D721Med (cell line): ENCODE measurements at places on chromosomes 16 and 17.

- no peak for DNase-seq
These were observed 15.2 kb downstream of the KRT23 start for GRCh38 chr17:40922239-40922638.

DNA sequence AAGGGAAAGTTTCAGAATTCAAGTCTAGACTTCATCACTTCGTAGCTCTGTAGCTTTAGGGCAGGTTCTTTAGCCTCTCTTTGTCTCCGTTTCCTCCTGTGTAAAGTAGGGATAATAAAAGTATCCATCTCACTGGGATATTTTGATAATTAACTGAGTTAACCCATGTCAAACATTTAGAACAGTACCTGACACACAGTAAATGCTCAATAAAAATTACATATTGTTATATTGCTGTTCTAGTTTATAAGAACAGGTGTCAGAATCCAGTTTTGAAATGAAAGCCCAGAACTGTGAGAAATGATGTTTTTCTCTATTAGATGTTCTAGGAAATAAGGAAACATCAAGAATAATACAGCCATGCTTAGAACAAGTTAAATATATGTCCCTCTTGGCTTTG is 4.3 kb downstream of the MOSMO start:
- DNase-seq, result no peak

DNA sequence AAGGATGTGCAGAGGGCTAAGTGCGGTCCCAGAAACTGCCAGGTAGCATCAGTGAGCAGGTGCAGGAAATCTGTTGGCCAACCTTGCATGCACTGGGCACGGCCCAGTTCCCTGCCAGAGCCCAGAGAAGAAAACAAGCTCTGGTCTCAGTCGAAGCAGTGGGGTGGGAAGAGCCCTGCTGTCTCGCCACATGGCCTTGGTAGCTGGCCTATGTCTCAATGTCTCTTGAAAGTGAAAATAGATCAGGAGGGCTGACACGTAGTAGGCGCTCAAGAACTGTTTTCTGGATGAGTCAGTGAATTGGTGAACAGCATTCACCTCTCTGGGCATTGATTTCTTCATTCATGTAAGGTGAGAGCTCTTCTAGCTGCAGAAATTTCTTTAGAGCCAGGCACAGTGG is 90.4 kb downstream of the MARF1 start:
- DNase-seq, result no peak

- DNase-seq, result no peak
These were observed 458.6 kb upstream of the GOT2 start for GRCh38 chr16:59192551-59193199.

DNA sequence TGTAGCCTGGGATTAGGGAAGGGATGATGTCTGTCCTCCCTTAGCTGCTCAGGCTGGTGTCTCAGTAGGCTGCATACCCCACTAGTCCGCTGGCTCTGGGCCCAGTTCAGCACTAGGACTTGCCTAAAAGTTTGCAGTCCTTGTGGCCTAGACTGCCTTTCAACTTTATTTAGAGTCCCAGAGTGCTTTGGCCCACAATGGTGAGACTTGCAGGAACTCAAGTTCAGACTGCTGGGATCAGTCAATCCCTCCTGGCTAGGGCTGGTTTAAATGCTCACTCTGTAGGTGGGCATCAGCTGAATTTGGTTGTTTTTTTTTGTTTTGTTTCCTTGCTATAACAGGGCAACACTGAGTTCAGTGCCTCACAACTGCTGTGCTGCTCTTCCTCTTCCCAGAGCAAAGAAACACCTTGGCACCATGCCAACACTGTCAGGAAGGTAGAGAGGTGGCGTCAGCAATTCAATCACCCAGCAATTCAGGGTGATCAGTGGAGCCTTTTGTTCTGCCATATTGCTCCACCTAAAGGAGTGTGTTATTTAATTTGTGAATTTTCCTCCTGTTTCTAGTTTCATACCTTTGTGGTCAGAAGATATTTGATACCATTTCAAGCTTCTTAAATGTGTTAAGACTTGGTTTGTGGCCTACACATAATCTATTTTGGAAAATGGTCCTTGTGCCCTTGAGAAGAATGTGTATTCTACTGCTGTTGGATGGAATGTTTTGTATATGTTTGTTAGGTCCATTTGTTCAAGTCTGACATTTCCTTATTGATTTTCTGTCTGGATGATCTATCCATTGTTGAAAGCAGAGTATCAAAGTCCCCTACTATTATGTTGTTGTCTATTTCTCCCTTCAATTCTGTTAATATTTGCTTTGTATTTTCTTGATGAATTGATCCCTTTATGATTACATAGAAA is 284.0 kb upstream of the PMFBP1 start:
- no peak for DNase-seq

DNA sequence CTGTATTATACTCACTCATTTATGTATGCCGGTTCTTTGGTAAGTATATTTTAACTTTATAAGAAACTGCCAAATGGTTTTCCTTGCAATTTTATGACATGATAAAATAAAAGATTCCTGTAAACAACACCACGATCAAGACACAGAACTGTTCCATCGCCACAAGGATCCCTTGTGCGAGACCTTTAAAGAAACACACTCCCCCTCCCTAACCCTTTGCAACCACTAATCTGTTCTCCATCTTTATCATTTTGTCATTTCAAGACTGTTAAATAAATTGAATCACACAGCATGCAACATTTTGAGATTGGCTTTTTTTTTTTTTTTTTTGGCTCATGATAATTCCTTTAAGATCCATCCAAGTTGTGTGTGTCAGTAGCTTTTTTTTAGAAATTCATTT is 6.0 kb downstream of the ADGRG5 start:
- no peak for DNase-seq

DNA sequence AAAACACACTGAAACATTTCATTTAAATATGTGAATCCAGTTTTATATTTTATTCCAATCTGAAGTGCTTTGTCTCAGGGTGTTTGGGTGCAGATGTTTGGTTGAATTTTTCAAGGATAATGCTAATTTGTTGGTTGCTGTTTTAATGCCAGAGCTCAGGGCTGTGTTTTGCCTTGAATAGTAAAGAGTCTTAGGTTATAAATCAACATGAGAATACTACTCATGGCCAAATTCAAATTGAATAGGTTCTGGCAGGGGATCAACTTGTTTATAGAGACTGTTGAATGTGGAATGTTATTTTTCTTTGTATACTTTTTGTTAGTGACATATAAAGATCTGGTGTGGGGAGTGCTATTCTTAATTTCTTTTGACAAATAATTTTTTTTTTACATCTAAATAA is 18.8 kb downstream of the TOM1L1 start:
- DNase-seq, result no peak

GRCh38 chr16:56203052-56203451 is 11.8 kb downstream of the GNAO1 start:
- no peak for DNase-seq

- no peak for DNase-seq
These were observed 182.4 kb downstream of the RAB11FIP4 start for GRCh38 chr17:31573861-31574260.

DNA sequence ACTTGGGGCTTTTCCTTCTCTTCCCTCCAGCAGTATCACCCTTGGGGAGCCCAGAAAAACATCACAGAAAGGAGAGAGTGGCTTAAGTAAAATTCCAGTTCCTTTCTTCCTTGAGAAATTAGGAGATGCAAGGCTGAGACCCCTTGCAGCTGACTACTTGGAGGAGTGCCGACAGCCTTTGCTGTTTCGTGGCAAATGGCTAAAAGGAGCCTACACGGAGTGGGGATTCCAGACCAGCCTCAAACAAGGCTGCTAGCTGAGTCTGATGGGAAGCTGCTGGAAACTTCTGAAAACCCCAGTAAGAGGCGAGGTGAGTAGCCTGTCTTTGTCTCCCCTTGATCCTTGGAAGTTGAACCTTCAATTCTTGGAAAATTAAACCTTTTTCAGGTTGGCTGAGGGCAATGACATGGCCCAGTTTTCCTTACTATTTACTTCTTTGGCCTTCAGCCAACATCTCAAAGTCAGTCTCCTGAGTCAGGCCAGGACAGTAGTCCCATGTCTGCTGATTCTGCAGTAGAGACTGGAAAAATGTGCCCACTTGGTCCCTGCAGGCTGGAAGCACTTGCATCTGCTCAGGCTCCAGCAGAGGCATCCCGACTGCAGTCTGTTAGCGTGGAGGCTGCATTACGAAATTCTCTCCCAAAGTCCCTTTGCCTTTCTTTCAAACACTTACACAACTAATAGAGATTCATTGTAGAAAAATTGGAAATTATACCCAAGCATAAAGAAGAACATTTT is 23.4 kb downstream of the SMIM36 start:
- no peak for DNase-seq

- DNase-seq, result no peak
These were observed 7.9 kb upstream of the ACSF3 start for GRCh38 chr16:89085755-89086154.

GRCh38 chr17:79707931-79708891 is 22.5 kb upstream of the ENPP7 start:
- DNase-seq, result peak; percentile 65

DNA sequence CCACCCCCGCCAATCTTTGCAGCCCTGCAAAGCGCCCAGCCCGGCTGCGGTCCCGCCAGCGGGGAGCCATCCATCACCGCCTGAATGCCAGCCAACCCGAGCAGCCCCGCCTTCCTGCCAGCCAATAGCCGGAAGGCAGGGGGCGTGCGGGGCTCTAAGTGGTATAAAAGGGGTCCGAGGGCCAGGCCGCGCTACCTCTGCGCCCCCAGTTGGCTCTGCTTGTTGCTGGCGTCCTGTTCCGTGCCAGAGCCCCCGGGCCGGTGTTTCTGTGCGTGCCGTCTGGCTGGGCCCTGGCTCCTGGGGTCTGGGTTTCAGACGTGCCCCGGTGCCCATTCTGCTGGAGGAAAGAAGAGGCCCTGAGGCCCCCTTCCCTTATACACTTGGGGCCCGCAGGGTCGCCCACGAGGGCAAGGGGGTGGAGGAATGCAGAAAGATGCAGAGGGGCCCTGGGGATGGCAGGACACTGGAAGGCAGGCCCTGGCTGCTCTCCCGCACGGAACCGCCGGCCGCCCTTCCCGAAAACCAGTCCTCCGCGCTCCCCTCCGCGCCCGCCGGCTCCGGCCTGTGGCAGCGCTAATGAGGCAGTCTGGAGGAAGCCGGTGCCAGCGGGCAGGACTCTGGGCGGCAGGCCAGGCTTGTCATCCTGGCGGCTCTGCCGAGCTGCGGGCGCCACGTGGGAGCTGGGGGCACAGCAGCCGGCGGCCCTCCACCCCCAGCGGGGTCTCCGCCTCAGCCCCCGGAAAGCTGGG is 14.0 kb downstream of the COPZ2 start:
- no peak for DNase-seq

GRCh38 chr16:25035494-25036405 is 20.6 kb upstream of the ARHGAP17 start:
- DNase-seq, result no peak

DNA sequence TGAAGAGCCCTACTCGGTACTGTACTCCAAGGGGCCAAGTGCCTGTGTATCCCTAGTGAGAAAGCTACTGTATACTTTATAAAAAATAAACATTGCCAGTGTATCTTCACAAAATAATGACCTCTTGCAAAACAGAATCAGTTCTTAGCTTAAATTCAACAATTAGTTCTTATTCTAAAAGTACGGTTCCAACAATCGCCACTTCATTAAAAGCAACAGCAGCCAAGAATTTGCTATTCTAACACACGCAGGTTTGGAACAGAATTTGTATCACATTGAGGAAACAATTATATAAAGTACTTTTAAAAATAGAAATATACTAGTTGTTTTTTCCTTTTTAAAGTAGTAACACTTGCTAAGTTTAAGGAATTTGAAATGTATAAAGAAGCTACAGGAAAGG is 48.5 kb downstream of the CEP95 start:
- DNase-seq, result no peak

GRCh38 chr17:11459861-11460331 is 138.4 kb upstream of the DNAH9 start:
- no peak for DNase-seq

GRCh38 chr16:25434064-25434463 is 176.4 kb upstream of the ZKSCAN2 start:
- no peak for DNase-seq

- DNase-seq, result no peak
These were observed 606.4 kb upstream of the CDH8 start for GRCh38 chr16:62642677-62643076.

DNA sequence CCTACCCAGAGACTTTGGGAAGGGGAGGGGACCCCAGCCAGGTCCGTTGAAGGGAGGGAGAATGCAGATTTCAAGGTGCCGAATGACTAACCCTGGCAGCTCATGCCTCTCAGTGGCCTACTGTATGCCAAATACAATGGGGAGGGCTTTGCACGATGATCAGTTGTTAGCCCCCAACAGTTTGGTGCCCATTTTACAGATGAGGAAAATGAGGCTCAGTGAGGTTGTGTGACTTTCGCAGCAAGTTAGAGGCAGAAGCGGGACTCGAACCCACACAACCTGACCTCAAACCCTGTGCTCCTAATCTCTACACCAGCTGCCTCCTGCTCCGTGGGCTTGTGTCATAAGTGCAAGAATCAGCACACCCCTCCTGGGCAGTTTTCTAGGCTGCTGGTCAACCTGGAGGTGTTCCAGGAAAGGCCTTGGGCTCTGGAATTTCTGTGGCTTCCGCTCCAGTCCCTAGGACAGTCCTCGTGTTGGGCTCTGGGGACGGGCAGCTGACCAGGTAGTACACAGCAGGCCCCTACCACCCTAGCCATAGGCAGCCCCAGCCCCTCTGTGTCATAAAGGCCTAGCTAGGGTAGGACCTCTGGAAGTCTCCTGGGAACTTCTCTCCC is 11.9 kb upstream of the NAGPA start:
- DNase-seq, result no peak

- no peak for DNase-seq
These were observed 57.6 kb downstream of the RAI1 start for GRCh38 chr17:17738901-17739300.

- no peak for DNase-seq
These were observed at the start of gene MAZ for GRCh38 chr16:29806099-29806579. MAZ (plus strand) TSS chr16:29806529; CDS start chr16:29806702, 173 bp downstream.

DNA sequence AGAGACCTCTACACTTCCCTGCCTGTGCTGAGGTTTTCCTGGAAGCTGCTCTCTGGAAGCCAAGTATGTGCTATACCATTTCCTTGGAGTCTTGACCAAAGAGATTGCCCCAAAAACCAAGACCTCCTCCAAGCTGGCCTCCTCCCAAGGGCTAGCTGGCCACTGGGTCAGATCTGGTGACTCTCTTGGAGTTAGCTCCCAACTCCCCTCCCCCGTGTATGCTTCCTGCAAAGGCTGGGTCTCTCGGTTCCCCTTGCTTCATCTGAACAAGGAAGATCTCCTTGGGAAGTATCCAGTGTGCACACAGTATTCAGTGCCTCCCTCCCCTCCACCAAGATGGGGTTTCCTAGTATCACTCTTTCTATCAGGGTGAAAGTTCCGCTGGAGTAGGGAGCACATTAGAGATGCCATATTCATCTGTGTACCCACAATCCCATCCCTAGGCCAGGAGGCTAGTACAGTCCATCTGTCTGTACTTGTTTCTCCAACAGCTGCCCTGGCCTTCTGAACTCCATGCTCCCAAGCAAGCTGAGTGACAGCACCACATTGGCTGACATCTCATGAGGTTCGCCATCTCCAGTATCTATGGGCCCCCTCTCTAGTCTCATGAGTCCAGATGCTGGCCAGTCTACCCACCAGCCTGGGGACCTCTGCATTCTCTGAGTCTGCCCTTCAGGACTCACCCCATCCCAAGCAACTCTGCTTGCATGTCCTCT is 3.2 kb downstream of the GAS7 start:
- DNase-seq, result no peak

- DNase-seq, result no peak
These were observed 24.8 kb upstream of the ARHGAP23 start for GRCh38 chr17:38403491-38403890.
